ENCODE measurements at places on chromosomes 2 and 18.

GRCh38 chr18:51537487-51537886 is 340.0 kb upstream of the MEX3C start:
- H3K27ac ChIP-seq, result no peak overlapping the region
- DNase-seq, result peak; percentile 25

- H3K27me3 ChIP-seq, result peaks cover 14% of the 10 kb centered on the region
- H3K4me3 ChIP-seq, result no peak overlapping the region
- peaks cover 9% of the 10 kb centered on the region for H3K4me1 ChIP-seq
- no peak for DNase-seq
- peak overlapping the region; percentile 3 for H3K27ac ChIP-seq
- no peaks in the 10 kb centered on the region for H3K36me3 ChIP-seq
Observed at GRCh38 chr2:152585830-152586484, 131.3 kb downstream of the PRPF40A start.

- H3K36me3 ChIP-seq, result peaks cover 49% of the 10 kb centered on the region
- peak overlapping the region; percentile 36 for H3K27ac ChIP-seq
- DNase-seq, result no peak
- H3K27me3 ChIP-seq, result no peaks in the 10 kb centered on the region
- no peak overlapping the region for H3K4me3 ChIP-seq
Observed at GRCh38 chr18:2920027-2920426, 73.2 kb downstream of the EMILIN2 start.

DNA sequence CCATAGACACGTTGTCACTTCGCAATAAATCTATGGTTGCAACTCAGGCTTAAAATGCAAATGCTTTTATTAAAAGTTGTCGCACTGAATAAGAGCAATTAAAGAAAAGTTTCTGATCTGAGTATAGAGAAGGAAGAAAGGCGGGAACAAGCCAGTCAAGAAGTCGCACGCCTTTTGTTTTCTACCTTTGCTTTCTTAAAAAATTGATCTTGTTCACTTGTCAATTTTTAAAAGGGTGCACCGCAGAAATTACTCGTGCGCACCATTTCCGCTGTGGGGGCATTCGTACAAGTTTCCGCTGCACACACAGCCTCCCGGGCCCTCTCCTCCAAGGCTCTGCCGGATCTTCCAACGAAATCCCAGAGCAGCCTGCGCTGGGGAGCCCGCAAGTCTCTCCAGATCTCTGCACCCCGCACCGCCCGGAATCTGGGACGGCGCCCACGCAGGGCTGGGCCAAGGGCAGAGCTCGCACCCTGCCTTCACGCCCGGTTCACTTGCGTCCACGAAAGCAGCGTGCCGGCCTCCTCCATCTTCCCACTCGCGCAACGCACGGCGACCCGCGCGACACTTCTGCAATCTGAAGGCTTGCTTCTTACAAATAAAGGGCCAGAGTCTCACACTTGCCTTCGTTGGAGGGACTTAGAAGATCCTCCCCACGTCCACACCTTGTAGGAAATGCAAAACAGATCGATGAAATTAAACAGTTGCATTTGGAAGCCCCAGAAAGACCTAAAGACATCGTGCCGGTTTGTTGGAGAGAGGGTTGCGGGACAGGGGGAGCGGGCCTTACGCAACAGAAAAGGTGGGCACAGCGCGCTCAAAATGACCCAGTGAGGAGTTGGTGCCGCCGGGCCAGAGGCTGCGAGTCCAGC is 2.6 kb upstream of the SALL3 start:
- peaks cover 56% of the 10 kb centered on the region for H3K27me3 ChIP-seq
- H3K27ac ChIP-seq, result no peak overlapping the region
- no peak overlapping the region for H3K4me3 ChIP-seq
- no peak for DNase-seq
- no peaks in the 10 kb centered on the region for H3K36me3 ChIP-seq

DNA sequence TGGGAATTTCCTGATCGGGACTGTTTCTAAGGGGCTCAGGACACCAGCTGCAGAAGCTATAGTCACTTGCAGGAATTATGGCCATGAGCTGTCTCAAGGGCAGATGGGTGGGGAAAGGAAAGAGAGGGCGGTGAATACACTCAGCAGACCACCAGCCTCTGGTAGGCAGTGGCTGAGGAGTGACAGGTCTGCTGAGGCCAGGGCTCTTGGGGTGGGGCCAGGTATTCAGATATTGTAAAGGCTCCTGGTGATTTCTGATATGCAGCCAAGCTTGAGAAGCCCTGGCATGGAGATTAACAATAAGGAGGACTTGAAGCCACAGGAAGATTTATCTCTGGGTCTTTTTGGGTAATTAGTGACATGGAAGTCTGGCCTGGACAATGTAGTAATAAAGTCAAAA is 145.3 kb upstream of the AQP4 start:
- no peaks in the 10 kb centered on the region for H3K36me3 ChIP-seq
- no peak overlapping the region for H3K4me3 ChIP-seq
- H3K27me3 ChIP-seq, result no peaks in the 10 kb centered on the region
- H3K27ac ChIP-seq, result no peak overlapping the region
- H3K4me1 ChIP-seq, result no peaks in the 10 kb centered on the region

Data from activated naive CD4-positive, alpha-beta T cell treated with anti-CD3 and anti-CD28 coated beads for 36 hours (primary cell).